ENCODE measurements at places on chromosomes 16 and 17.

- DNase-seq, result no peak
Measured at GRCh38 chr16:8739989-8740704, 57.3 kb downstream of the TMEM186 start.

GRCh38 chr16:84382396-84382795, 14.1 kb downstream of the ATP2C2 start:
- DNase-seq, result no peak

DNA sequence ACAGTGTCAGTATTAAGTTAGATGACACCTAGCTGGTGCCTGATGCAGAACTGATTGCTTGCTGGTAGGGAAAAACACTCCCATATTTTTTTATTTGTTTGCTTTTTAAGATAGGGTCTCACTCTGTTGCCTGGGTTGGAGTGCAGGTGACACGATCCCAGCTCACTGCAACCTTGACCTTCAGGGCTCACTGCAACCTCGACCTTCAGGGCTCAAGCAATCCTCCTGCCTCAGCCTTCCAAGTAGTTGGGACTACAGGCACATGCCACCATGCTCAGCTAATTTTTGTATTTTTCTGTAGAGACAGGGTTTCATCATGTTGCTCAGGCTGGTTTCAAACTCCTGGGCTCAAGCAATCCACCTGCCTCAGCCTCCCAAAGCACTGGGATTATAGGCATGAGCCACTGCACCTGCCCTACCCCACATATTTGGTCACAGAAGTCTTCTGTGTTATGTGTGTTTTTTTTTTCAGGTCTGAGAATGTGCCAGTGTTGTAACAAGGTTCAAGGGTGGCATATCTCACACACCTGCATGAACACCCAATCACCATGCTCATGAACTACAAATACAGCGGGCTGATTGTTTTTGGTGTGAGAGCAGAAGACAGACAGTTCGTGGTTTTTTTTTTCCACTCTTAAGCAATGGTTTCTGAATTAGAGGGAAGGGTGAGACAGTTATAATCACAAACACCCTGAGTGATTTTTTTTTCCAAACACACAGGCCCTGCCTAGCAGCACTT, 22.8 kb downstream of the SPAG9 start:
- no peak for DNase-seq

DNA sequence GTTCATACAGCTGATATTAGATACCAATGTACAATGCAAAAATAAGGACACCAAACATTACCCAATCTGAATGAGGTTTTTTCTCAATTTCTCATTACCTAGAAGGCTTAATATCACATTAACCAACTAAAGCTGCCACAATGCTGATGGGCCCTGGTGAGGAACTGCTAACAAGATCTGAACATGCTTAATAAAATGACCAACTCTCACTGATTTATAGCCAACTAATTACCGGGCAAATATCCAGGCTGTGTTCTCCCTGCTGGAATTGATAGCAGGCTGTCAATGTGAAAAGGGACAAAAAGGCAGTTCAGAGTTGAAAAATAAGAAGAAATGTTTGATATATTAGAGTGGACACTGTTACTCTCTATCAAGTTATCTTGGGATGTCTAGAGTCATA, 124.6 kb downstream of the TOX3 start:
- DNase-seq, result no peak

DNA sequence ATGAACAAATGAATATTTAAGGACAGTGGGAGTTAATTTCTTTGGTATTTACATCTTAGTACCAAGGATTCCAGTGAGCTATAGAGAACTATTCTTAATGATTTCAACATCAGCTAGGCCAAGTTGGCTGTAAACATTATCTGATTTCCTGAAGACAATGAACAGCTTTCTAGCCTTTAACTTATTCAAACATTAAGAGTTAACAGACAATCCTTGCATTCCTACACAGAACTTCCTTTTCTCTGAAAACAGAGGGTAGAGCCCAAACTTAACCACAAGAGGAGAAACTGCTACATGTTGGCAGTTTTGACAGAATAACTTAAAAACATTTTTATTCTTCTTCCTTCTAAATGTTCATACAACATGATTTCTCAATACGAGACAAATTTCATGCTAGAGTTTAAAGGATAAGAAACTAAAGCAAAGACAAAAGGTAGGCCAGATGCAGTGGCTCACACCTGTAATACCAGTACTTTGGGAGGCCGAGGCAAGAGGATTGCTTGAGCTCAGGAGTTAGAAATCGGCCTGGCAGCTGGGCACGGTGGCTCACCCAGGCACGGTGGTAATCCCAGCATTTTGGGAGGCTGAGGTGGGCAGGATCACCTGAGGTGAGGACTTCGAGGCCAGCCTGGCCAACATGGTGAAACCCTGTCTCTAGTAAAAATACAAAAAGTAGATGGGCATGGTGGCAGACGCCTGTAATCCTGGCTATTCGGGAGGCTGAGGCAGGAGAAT, 4.4 kb downstream of the CRLF3 start:
- no peak for DNase-seq

- DNase-seq, result no peak
Measured at GRCh38 chr17:72613396-72613795, 479.1 kb downstream of the SLC39A11 start.

DNA sequence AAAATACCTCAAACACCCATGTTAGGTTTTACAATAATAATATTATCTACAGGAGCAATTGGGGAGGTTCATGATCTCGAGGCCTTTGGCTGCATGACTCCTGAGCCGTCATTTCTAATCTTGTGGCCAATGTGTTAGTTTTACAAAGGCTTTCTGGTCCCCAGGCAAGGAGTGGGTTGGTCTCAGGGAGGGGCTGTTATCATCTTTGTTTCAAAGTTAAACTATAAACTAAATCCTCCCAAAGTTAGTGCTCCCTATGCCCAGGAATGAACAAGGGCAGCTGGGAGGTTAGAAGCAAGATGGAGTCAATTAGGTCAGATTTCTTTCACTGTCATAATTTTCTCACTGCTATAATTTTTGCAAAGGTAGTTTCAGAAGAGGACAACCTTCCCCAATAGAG, 9.1 kb upstream of the CCL5 start:
- no peak for DNase-seq

All from effector CD8-positive, alpha-beta T cell (primary cell).